Osteoblast (primary cell): ENCODE measurements at places on chromosomes 2 and 18. TPM values are rescaled to one million over a fixed set of nuclear protein-coding genes. Genes with fewer than 3 reads are reported as not detected.

DNA sequence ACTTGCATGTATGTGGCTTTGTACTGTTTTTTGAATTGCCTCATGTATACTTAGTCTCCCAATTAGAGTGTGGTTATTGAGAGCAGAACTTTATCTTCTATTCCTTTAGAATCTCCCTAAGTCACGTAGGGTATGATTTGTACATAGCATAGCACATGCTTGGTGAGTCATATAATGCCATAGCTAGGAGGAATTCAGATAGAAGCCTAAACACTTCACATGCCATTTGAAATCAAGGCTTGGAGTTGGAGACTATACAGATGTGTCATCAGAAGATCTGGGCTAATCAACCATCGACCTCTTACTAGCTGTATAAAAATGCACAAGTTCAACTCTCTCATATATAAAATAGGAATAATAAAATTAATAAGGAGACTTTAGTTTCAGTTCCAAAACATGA is 222.6 kb upstream of the ST6GAL2 start:
- no peak overlapping the region for H3K4me3 ChIP-seq
- no peaks in the 10 kb centered on the region for H3K4me1 ChIP-seq
- H3K27ac ChIP-seq, result no peak overlapping the region
- no peaks in the 10 kb centered on the region for H3K36me3 ChIP-seq
- DNase-seq, result no peak

DNA sequence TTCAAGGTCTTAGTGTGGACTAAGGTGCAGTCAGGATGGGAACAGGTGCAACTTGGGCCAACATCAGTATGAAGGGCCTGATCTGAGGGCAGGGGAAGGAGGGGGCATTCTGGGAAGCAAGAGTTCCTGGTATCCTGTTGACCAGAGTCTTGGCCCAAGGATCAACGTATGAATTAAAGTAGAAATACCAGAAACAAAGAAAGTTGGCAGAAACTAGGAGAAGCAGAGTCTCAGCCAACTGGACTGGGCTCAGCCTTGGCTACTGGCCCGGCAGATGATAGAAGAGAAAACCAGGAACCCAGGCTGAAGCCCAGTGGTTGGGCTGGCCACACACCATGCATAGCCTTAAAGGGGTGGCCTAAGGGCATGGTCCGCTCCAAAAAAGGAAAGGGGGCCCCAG is 2.3 kb downstream of the CETN1 start:
- peaks cover 9% of the 10 kb centered on the region for H3K27me3 ChIP-seq
- no peak for DNase-seq
- H3K27ac ChIP-seq, result no peak overlapping the region
- no peak overlapping the region for H3K4me3 ChIP-seq

GRCh38 chr2:105609746-105610402 is 134.8 kb upstream of the NCK2 start:
- no peaks in the 10 kb centered on the region for H3K4me1 ChIP-seq
- H3K27ac ChIP-seq, result no peak overlapping the region
- H3K4me3 ChIP-seq, result no peak overlapping the region
- DNase-seq, result no peak
- H3K27me3 ChIP-seq, result peaks cover 3% of the 10 kb centered on the region
- H3K36me3 ChIP-seq, result no peaks in the 10 kb centered on the region

GRCh38 chr2:130327703-130328527 is 14.8 kb upstream of the IMP4 start:
- H3K27ac ChIP-seq, result no peak overlapping the region
- H3K36me3 ChIP-seq, result no peaks in the 10 kb centered on the region
- H3K4me1 ChIP-seq, result peaks cover 9% of the 10 kb centered on the region
- peak overlapping the region; percentile 41 for H3K4me3 ChIP-seq
- DNase-seq, result no peak

DNA sequence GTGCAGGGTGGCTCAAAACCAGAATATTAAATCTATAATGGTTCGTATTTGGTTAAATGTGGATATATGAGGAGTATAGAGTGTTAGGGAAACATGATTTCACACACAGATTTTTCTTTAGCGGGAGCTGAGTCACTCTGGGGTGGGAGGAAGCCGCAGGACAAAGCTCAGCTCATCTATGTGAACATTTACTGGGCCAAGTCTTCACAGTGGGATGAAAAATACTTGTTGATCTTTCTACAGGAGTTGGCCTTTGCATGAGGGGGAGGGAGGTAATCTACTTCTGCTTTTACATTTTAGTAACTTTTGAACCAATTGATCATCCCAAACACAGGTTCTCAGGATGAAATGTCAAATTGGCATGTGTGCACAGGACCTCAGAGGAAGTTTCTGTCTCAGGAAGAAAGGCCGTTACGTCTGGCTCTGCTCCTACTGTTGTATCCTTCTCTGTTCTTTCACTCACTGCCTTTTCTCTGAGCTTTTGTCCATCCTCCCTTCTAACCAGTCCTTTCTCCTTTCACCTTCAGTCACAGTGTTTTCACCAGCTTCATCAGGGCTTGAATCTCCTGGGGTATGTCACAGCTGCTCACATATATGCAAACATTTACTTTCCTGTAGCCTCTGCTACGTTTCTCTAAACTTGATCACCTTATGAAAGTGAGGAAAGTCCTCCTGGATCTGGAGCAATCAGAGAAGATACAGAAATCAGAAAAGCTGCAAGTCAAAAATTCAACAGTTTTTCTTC is 943.3 kb upstream of the FANCL start:
- no peak overlapping the region for H3K4me3 ChIP-seq
- no peaks in the 10 kb centered on the region for H3K27me3 ChIP-seq
- no peaks in the 10 kb centered on the region for H3K4me1 ChIP-seq
- DNase-seq, result no peak
- H3K27ac ChIP-seq, result no peak overlapping the region

- H3K27me3 ChIP-seq, result no peaks in the 10 kb centered on the region
- DNase-seq, result no peak
- H3K36me3 ChIP-seq, result no peaks in the 10 kb centered on the region
- H3K4me3 ChIP-seq, result no peak overlapping the region
- no peak overlapping the region for H3K27ac ChIP-seq
These were observed 120.0 kb upstream of the FSIP2 start for GRCh38 chr2:185618625-185619024.

- peaks cover 3% of the 10 kb centered on the region for H3K4me1 ChIP-seq
- H3K27ac ChIP-seq, result no peak overlapping the region
- H3K36me3 ChIP-seq, result no peaks in the 10 kb centered on the region
These were observed 2.0 kb downstream of the MFSD6 start for GRCh38 chr2:190410166-190410565.

- H3K36me3 ChIP-seq, result no peaks in the 10 kb centered on the region
- no peaks in the 10 kb centered on the region for H3K4me1 ChIP-seq
- no peak overlapping the region for H3K4me3 ChIP-seq
- H3K27me3 ChIP-seq, result peaks cover 7% of the 10 kb centered on the region
These were observed 2.3 kb upstream of the ALPP start for GRCh38 chr2:232376260-232376659.

- H3K27me3 ChIP-seq, result peaks cover 37% of the 10 kb centered on the region
- peak overlapping the region; percentile 95 for H3K4me3 ChIP-seq
- peaks cover 32% of the 10 kb centered on the region for H3K4me1 ChIP-seq
These were observed 3.2 kb downstream of the GATA6 start for GRCh38 chr18:22172594-22173049.

- H3K36me3 ChIP-seq, result peaks cover 40% of the 10 kb centered on the region
- peak; percentile 8 for DNase-seq
These were observed 24.2 kb upstream of the ARMC9 start for GRCh38 chr2:231174211-231174651.

GRCh38 chr2:122883849-122884248 is 1128.4 kb downstream of the TSN start:
- DNase-seq, result no peak
- H3K4me3 ChIP-seq, result no peak overlapping the region
- no peaks in the 10 kb centered on the region for H3K36me3 ChIP-seq

GRCh38 chr2:88263861-88264260 is 93.7 kb downstream of the THNSL2 start:
- H3K27ac ChIP-seq, result no peak overlapping the region
- no peaks in the 10 kb centered on the region for H3K4me1 ChIP-seq
- H3K4me3 ChIP-seq, result no peak overlapping the region
- H3K36me3 ChIP-seq, result no peaks in the 10 kb centered on the region
- H3K27me3 ChIP-seq, result no peaks in the 10 kb centered on the region

GRCh38 chr2:60553495-60554073 is at the start of gene BCL11A:
Gene BCL11A, minus strand, starts transcription at chr2:60553654. Its CDS starts 384 bp downstream, at chr2:60553270.
- no peak within 1 kb of the TSS for H3K27ac ChIP-seq
- DNase-seq, result peak; percentile 88
- peaks cover 76% of the 10 kb centered on the region for H3K27me3 ChIP-seq

DNA sequence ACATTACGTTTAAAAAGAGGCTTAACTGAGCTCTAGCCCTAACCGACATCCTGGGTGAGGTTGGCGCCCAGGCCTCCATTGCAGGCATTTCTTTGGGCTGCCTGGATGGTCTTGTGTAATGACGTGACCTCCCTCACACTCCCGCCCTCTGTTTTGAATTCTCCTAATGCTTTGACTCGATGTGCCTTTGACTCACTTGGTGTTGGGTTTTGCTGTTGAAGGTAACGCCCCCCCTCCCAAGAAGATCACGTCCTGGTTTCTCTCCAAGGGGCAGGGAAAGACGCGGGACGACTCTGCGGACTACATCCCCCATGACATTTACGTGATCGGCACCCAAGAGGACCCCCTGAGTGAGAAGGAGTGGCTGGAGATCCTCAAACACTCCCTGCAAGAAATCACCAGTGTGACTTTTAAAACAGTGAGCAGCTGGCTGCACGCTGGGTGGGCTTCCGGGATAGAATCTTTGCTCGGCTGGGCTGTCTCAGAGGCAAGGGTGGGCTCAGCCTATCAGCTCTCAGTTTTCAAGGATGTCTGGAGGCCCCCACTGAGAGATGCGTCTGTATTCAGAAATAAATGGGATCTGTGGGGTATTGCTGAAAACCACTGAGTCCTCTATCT is 87.9 kb upstream of the ATG16L1 start:
- no peak overlapping the region for H3K4me3 ChIP-seq
- H3K27ac ChIP-seq, result no peak overlapping the region
- no peaks in the 10 kb centered on the region for H3K27me3 ChIP-seq
- H3K4me1 ChIP-seq, result peaks cover 11% of the 10 kb centered on the region

DNA sequence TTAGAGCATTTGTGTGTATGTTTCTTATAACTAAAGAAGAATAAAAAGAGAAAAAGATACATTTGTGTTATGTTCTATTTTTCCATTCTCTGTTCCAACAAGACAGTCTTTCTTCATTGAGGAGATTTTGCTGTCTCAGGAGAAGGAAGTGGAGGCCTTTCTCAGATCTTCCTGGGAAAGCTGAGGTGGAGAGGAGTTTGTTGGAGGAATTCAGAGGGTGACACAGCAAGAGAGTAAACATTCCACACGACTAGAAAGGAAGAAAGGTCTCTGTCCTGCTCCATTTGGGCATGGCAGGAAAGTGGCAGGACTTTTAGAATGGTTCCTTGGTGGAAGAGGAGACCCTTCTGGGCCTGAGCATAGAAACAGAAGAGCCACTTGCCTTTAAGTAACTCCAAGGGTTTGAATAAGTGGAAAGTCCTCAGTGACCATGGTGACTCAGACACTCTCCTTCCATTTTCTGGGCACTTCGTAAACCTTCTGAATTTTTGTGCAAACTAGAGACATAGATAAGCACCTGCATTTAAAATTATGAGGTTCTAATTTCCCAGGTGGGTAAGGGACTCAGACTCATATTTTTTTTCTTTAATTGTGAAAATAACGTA is 52.3 kb upstream of the COL5A2 start:
- no peaks in the 10 kb centered on the region for H3K27me3 ChIP-seq
- H3K4me1 ChIP-seq, result peaks cover 13% of the 10 kb centered on the region
- no peak overlapping the region for H3K27ac ChIP-seq
- no peaks in the 10 kb centered on the region for H3K36me3 ChIP-seq

- H3K27me3 ChIP-seq, result no peaks in the 10 kb centered on the region
- no peaks in the 10 kb centered on the region for H3K4me1 ChIP-seq
- H3K36me3 ChIP-seq, result no peaks in the 10 kb centered on the region
- DNase-seq, result no peak
These were observed 116.0 kb downstream of the SETBP1 start for GRCh38 chr18:44796429-44797428.

GRCh38 chr18:46310675-46311345 is 206.6 kb downstream of the HAUS1 start:
- H3K27me3 ChIP-seq, result peaks cover 10% of the 10 kb centered on the region
- no peaks in the 10 kb centered on the region for H3K36me3 ChIP-seq
- DNase-seq, result no peak
- no peak overlapping the region for H3K27ac ChIP-seq
- H3K4me3 ChIP-seq, result no peak overlapping the region

DNA sequence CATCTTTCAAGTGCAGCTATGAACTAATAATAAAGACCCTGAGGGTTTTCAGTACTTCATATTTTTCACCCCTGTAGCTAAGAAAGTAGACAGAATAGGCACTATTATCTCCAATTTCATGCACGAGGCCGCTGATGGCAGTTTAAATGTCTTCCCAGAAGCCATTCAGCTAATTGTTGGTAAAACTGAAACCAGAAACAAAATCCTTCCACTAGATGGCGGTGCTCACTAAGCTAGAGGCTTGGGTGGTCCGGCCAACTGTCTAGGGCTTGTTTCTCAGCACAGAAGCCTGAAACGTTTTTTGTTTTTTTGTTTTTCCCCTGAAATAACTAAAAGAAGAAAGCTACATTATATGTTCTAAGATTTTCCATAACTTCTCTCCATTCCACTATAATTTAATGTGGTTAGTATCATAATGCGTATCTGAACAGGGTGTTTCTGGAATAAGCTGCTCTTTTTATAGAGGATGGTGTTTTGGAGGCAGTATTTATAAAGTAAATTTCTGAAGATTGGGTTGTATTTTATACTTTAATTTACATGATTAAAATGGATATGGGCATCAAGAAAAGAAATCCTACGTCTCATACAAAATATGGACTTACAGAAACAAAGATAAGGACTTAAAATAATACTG is 159.4 kb downstream of the PIK3C3 start:
- no peak overlapping the region for H3K4me3 ChIP-seq
- H3K4me1 ChIP-seq, result peaks cover 13% of the 10 kb centered on the region
- peak overlapping the region; percentile 34 for H3K27ac ChIP-seq
- no peaks in the 10 kb centered on the region for H3K36me3 ChIP-seq

- no peak overlapping the region for H3K4me3 ChIP-seq
- H3K4me1 ChIP-seq, result peaks cover 15% of the 10 kb centered on the region
These were observed 63.8 kb downstream of the HAUS1 start for GRCh38 chr18:46167971-46168370.

DNA sequence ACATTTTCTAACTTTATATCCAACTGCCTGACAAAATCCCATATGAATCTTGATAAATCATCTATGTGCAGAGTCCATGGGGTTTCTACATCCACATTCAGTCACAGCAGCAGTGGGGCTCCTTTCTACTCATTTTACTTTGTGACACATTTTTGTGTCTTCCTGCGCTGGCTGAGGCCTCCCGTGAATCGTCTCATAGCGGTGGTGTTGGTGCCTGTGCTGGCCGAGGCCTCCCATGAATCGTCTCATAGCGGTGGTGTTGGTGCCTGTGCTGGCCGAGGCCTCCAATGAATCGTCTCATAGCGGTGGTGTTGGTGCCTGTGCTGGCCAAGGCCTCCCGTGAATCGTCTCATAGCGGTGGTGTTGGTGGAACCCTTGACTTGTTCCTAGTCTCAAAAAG is 17.0 kb downstream of the SNED1 start:
- no peak overlapping the region for H3K27ac ChIP-seq
- H3K4me3 ChIP-seq, result no peak overlapping the region
- peaks cover 2% of the 10 kb centered on the region for H3K4me1 ChIP-seq

Gene KYNU
- 5.9 and 10.9 TPM in 2 replicates for total RNA-seq

Gene ASIC4
- total RNA-seq, result under 0.01 TPM in 1 of 2 replicates, not detected in the other

Gene MCM6
- 14.5 and 15.6 TPM in 2 replicates for total RNA-seq

Gene MEIS1
- total RNA-seq, result 11.9 and 15.9 TPM in 2 replicates
